Activated B cell treated with CpG ODN at 0.5 μM for 24 hours (primary cell): ENCODE measurements at places on chromosomes 7 and 10. TPM values are rescaled to one million over a fixed set of nuclear protein-coding genes. Genes with fewer than 3 reads are reported as not detected.

DNA sequence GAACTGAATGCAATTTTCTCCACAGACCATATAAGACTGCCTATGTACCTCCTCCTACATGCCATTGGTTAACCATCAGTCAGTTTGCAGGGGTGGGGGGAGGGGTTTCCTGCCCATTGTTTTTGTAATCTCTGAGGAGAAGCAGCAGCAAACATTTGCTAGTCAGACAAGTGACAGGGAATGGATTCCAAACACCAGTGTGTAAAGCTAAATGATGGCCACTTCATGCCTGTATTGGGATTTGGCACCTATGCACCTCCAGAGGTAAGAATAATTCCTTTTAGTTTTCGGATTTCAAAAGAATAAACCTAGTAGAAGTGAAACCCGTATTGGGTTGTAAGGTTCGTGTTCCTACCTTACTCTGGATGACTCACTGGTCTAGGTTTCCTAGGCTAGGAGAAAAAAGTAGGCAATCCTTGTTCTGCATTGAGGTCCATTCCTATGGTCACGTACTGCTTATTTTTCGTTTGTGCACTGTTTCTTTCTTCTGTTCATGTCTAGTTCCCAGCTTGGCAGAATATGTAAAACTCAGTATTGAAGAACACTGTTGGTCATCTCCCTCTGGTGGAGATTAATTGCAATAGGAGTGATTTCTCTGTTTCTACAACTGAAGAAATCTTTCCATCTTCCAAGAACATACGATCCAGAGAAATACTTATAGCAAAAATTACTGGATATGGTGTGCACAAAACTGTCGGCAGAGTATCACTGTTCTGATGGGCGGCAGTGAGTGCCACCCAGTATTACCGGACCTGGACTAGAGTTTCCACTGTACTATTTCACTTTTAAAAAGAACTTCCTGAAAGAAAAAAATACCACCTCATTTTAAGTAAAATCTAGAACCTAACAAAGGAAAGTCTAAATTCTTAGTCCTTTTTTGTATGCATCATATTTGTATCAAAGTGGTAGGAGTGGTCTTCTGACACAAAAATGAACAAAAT is at the start of gene AKR1C3:
TSS of gene AKR1C3 (plus strand) at position 150 of the 941 bp plus-strand sequence. CDS start at position 181, 31 bp downstream.
- H3K4me3 ChIP-seq = peak within 1 kb of the TSS; percentile 44
- no peak for DNase-seq
- H3K36me3 ChIP-seq = no peaks in the 10 kb centered on the region
- H3K27me3 ChIP-seq = peaks cover 3% of the 10 kb centered on the region

AKR1B15 gene
- total RNA-seq = not detected in 2 replicates

AKR1E2 gene
- 0.98 and 1.1 TPM in 2 replicates for total RNA-seq

DNA sequence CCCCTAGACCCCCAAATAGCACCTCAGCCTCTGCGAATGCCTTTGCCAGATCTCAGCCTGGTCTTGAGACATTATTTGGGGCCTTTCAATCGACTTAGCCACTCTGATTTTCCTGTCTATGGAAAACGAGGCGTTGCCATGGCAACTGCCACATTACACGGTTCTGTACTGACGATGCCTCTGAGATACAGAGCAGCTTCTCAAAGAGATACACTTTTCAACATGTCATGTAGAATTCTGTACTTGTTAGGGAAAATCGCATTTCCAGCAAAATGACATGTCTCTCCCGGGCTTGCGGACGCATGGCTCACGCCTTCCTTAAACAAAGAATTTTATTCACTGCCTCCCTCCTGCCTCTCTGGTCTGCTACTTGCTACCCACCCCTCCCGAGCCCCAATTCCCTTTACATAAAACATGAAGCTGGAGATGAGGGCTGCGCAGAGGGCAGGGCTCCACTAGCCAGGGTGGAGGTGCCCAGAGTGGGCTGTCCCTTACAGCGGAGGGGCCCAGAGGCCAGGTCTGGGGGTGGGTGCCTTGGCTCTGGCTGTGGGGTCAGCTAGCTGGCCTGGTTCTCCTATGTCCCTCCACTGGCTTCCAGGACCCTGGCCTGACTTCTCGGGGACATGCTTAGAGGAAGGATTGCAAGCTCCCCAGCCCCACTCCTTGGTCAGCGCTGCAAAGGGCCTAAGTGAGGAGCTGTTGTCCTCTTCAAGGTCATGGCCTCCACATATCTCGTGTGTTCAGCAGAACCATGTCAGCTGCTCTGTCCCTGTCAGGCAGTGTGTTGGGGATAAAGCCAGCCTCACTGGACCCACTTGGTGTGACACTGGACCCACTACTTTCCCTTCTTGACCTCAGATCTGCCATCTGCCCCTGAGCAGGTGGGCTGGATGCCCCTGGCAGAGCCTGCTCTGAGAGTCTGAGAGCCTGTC is 342.5 kb downstream of the RPS24 start:
- H3K27me3 ChIP-seq = peaks cover 6% of the 10 kb centered on the region
- DNase-seq = no peak
- H3K36me3 ChIP-seq = no peaks in the 10 kb centered on the region
- H3K4me3 ChIP-seq = no peak overlapping the region
- H3K4me1 ChIP-seq = no peaks in the 10 kb centered on the region
- H3K27ac ChIP-seq = no peak overlapping the region

DNA sequence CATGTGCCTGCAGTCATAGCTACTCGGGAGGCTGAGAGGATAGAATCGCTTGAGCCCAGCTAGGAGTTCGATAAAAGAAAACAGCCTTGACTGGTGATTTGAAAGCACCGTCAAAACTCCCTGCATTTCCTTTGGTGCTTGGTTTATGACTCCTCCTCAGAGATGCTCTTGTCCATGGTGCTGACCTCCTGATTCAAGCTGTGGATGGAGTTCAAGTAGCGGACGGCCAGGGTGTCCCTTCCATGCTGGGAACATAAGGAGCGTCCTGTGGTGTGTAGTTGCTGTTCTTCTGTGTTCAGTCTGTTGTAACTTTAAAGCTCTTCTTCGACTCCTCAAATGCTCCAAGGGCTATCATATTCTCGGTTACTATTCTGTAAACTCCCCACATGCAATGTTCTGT is 382.5 kb upstream of the KIAA1217 start:
- H3K27me3 ChIP-seq = no peaks in the 10 kb centered on the region
- no peak overlapping the region for H3K4me3 ChIP-seq
- H3K27ac ChIP-seq = no peak overlapping the region
- no peaks in the 10 kb centered on the region for H3K36me3 ChIP-seq

- H3K4me3 ChIP-seq = no peak overlapping the region
- H3K27me3 ChIP-seq = peaks cover 4% of the 10 kb centered on the region
- H3K4me1 ChIP-seq = peaks cover 16% of the 10 kb centered on the region
- no peak overlapping the region for H3K27ac ChIP-seq
Measured at GRCh38 chr10:113322843-113323242, 230.0 kb upstream of the HABP2 start.

- no peak overlapping the region for H3K4me3 ChIP-seq
- H3K27me3 ChIP-seq = peaks cover 53% of the 10 kb centered on the region
- H3K27ac ChIP-seq = no peak overlapping the region
- DNase-seq = no peak
Measured at GRCh38 chr10:49619613-49620012, 5.8 kb downstream of the CHAT start.

- DNase-seq = peak; percentile 33
- peaks cover 42% of the 10 kb centered on the region for H3K4me1 ChIP-seq
- peaks cover 3% of the 10 kb centered on the region for H3K27me3 ChIP-seq
- H3K36me3 ChIP-seq = peaks cover 7% of the 10 kb centered on the region
- H3K4me3 ChIP-seq = peak overlapping the region; percentile 91
Measured at GRCh38 chr10:118754229-118754555, 578 bp downstream of the CACUL1 start.

DNA sequence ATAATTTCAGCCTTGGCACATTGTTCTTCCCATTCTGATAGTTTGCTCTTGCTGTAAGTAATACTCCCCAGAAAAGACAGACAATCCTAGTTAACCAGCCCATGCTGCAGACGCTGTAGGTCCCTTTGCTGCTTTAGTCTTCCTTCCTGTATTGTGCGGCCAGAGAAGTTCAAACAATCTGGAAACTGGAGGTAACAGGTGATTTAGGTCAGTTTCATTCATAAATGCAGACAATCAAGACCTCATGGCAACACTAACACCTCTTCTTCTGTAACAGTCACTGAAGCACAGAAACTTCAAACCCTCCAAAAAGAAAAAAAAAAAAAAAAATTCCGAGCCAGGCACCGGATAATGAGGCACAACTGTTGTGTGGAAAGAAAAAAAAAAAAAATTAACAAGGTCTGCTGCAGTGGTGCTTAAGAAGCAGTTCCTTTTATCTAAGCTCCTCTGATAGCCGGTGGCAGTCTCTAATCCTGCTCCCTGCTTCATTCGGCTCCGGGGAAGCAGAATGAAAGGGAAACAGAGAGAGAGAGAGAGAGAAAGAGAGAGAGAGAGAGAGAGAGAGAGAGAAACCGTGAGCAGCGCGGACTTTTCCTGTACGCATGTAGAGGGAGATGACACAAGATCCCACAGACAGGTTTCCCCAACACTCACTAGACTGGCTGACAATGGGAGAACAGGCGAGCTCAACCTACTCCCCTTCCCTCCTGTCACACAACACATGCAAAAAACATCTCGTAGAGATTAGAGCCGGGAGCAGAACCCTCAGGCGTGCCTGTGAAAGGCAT is at the start of gene SEMA3A:
TSS of gene SEMA3A (minus strand) at position 306 of the 788 bp plus-strand sequence. CDS start at position 103, 203 bp downstream.
- peak within 1 kb of the TSS; percentile 44 for H3K4me3 ChIP-seq
- no peaks in the 10 kb centered on the region for H3K36me3 ChIP-seq
- no peak within 1 kb of the TSS for H3K27ac ChIP-seq
- DNase-seq = no peak
- H3K4me1 ChIP-seq = peaks cover 3% of the 10 kb centered on the region

DNA sequence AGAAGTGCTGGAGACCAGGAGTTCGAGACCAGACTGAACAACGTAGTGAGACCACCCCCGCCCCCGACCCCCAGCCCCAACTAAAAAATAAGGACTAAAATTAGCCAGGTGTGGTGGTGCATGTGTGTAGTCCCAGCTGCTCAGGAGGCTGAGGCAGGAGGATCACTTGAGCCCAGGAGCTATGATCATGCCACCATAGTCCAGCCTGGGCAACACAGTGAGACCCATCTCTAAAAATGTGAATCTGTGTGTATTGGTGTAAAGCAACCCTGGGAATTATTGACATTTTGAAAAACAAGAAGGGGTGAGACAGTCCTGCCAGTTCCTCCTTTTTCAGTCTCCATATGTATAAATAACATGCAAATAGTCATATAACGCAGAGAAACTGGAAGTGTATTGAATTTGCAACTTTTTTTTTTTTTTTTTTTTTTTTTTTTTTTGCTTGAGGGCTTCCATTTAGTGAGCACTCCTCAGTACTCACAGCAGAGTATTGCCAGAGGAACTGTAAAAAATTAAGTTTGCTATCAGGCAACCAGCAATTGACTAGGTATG is 3.4 kb upstream of the ITGB1 start:
- no peak for DNase-seq
- peaks cover 46% of the 10 kb centered on the region for H3K4me1 ChIP-seq
- peaks cover 2% of the 10 kb centered on the region for H3K36me3 ChIP-seq
- no peaks in the 10 kb centered on the region for H3K27me3 ChIP-seq
- H3K27ac ChIP-seq = peak overlapping the region; percentile 95
- peak overlapping the region; percentile 48 for H3K4me3 ChIP-seq

GRCh38 chr10:47380341-47381102 is 3.6 kb downstream of the ZNF488 start:
- DNase-seq = no peak
- H3K4me3 ChIP-seq = no peak overlapping the region
- peaks cover 14% of the 10 kb centered on the region for H3K4me1 ChIP-seq
- peaks cover 76% of the 10 kb centered on the region for H3K27me3 ChIP-seq
